ENCODE measurements at places on chromosomes 1 and 21. TPM values are rescaled to one million over a fixed set of nuclear protein-coding genes. Genes with fewer than 3 reads are reported as not detected.

Gene PYCR2
- 85.4 TPM for total RNA-seq

- no peak overlapping the region for H3K4me3 ChIP-seq
- peaks cover 7% of the 10 kb centered on the region for H3K4me1 ChIP-seq
- no peak for DNase-seq
- no peak overlapping the region for H3K27ac ChIP-seq
- no peaks in the 10 kb centered on the region for H3K36me3 ChIP-seq
Observed at GRCh38 chr1:114320586-114320985, 166.9 kb upstream of the SYT6 start.

Gene NR0B2
- 2.1 TPM for total RNA-seq

DNA sequence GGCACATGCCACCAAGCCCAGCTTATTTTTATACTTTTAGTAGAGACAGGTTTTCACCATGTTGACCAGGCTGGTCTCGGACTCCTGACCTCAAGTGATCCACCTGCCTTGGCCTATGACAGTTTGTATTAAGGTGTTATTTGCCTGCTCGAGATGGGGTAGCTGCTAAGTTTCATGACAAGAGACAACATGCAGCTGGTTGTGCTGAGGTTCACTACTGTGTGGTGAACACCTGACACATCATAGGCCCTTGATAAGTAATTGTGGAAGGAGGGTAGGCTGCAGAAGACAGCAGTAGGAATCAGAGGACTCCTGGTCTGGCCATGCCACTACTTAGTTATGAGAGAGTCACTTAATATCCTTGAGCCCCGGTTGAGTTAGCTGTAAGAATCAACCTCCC is 46.2 kb downstream of the PLPP3 start:
- H3K4me1 ChIP-seq: peaks cover 9% of the 10 kb centered on the region
- H3K36me3 ChIP-seq: peaks cover 56% of the 10 kb centered on the region
- no peaks in the 10 kb centered on the region for H3K27me3 ChIP-seq
- DNase-seq: no peak
- no peak overlapping the region for H3K4me3 ChIP-seq

Gene TDRD5
- 0.18 TPM for total RNA-seq

All from lung (tissue), 17 donors.